ENCODE measurements at places on chromosomes 13 and 19. TPM values are rescaled to one million over a fixed set of nuclear protein-coding genes. Genes with fewer than 3 reads are reported as not detected.

TINCR gene
- 0.28 TPM for total RNA-seq

CGB5 gene
- not detected for total RNA-seq

CACNG7 gene
- not detected for total RNA-seq

DMAC2 gene
- total RNA-seq, result 76.2 TPM

FAM83E gene
- total RNA-seq, result 3.7 TPM

RPL21 gene
- 1,216 TPM for total RNA-seq

ZNF808 gene
- total RNA-seq, result 28.2 TPM

SLITRK1 gene
- total RNA-seq, result not detected

WDR62 gene
- total RNA-seq, result 15.7 TPM

Data from CD8-positive, alpha-beta memory T cell (primary cell).